ENCODE measurements at places on chromosomes 5 and 9. TPM values are rescaled to one million over a fixed set of nuclear protein-coding genes. Genes with fewer than 3 reads are reported as not detected.

DNA sequence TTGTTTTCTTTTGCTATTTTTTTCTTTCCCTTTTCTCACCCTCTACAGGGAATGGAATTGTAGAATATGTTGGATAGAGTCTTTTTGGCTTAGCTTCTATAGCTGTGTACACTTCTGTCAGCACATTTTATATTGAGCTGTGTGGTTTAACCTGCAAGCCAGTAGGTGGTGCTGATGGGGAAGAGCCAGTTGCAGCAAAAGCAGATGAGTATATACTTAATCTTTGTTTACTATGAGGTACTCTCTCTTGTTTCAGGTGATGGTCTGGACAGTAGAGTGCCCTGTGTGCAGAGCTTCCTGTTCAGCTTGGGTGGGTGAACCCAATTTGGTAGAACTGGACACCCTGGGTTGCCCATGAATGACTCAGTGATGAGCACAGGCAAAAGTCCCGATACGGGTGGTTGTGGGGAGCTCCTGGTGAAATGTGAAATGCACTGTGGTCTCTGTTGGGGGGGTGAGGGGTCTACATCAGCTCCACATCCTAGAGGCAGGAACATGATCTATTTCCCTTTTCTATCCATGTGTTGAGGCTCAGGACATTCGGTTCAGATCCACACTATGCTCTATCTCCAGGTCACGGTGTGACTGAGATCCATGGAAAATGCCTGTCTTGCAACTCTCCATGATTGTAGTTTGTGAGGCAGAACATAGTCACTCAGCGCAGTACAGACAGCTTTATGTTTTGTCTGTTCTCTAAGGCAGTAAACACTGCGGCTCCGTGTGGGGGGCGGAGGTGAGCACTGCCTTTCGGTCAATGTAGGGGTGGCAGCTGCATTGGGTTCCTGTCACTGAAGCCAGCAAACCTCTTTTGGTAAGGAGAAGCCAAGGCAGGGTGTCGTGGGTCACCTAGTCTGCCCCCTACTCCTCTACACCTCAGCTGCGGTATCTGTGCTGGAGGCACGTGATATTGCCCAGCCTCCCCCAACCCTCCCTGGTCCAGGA, 353.2 kb downstream of the PRR16 start:
- DNase-seq: peak; percentile 51

- DNase-seq: no peak
Measured at GRCh38 chr5:17156463-17156862, 61.0 kb upstream of the BASP1 start.

DNA sequence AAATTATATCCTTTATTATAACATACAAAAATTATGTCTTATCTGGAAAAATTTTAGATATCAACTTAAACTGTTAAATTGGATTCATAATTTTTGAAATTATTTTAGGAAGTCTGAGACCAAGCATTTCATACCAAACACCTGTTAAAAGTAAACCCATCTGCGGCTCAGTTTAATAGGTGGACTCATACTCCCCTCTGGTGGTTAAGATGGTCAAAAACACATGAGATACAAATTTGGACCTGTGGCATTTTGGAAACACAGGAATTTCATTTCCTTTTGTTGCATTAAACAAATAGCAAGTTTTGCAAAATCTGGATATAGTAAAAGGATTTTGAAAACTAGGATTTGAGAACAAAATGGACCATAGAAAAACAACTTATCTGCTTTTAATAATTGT, 53.7 kb downstream of the RGMB start:
- peak; percentile 40 for DNase-seq

- no peak for DNase-seq
Measured at GRCh38 chr5:108141676-108142075, 240.2 kb downstream of the FBXL17 start.

DNA sequence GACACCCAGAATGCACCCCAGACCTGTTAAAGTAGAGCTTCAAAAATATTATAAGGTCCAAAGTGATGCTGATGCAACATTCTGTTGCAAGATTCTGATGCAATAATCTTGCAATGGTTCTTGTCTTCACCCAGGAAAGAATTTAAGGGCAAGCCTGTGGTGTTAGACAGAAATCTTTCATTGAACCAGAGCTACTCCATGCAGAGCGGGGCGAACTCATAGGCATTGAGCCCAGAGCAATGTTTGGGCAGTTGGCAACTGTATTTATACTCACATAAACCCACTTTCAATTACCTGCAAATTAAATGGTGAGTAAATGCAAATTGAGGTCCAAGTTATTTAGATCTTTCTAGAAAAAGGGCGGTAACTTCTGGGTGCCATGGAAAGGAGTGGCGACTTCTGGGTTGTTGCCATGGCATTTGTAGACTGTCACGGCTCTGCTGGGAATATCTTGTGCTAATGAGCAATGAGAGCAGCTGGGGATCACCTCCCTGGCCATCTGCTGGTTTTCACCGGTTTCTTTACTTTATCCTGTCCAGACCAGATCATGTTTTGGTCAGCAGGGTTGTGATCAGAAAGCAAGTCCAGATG, 163.4 kb downstream of the ICE1 start:
- no peak for DNase-seq

DNA sequence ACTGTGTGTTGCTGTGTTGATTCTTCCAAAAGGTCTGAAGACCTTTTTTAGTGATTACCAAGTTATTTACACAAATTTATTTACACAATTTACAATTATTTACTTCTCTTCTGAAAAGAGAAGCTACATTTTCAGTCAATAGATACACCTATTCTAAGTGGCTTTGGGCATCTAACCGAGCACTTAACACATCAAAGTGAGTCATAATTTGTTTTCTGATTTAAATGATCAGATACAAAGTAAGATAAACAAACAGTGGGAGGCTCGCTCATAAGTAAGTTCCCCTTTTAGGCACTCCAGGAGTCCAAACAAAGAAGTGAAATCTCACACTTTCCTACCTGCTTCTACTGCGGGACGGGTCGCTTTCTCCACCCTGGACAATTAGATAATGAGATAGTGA, 90.2 kb downstream of the APBA1 start:
- DNase-seq: no peak

DNA sequence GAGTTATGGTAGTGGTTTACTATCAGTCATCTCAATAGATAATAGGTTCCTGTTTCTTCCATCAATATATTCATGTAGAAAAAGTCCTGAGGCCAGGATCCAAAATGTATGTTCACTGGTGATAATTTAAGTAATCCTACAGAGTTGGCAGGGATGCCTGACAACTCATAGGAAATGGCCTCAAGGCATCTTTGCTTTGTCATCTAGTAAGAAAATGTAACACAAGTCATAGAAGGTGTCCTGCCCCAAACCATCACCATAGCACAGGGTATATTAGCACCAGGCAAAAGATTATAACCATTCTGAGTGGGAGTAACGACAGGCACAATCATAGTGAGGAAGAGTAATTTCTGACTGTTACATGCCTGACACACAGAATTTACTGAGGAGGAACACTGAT, 257.0 kb downstream of the TMEM167A start:
- DNase-seq: no peak

GRCh38 chr9:88874391-88874790, 116.9 kb upstream of the S1PR3 start:
- DNase-seq: no peak

DNA sequence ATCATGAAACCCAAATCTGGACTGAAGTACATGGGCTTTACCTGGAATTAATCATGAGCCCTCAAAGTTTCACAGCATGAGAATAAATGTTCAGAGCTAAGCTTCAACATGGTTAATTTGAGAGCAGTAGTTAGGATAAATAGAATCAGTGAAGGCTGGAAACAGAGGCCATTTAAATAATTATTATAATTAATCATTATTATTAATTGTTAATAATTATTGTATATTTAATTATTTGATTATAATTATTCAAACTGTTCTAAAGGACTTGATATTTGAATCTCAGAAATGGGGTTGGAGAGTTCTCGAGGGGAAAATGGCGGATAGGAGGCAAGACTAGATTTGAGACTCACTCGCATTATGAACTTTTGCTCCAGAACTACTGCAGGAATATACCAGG, 119.6 kb upstream of the ITGA1 start:
- no peak for DNase-seq

DNA sequence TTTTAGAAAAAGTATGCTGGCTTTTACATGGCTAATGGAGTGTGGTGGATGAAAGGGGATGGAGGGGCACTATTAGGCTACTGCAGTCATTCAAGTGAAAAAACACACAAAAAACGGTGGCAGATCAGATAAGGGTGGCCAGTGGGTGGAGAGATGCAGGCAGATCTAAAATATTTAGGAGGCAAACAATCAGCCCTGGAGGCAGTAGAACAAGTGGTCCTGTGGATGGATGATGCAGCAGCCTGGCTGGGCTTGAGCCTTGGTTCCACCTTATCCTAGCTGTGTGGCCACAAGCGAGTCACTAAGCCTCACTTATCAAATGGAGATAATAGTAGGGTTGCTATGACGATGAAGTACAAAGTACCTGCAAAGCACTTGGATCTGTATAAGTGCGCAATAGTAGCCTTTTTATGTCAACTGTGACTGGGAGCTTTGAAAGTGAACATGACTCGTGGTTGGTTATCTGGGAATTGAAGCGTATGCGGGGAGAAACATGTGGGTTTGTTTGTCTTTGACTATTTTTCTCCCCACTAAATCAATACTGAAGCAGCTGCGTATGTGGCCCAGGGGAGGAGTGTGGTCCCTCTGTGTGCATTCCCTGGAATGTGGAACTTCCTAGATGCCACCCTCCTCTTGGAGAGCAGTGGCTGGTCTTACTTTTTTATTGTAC, 20.2 kb downstream of the NSG2 start:
- no peak for DNase-seq

GRCh38 chr5:176697934-176698538, 50.8 kb downstream of the TSPAN17 start:
- DNase-seq: no peak

GRCh38 chr5:11335881-11336760, 568.1 kb downstream of the CTNND2 start:
- DNase-seq: no peak

DNA sequence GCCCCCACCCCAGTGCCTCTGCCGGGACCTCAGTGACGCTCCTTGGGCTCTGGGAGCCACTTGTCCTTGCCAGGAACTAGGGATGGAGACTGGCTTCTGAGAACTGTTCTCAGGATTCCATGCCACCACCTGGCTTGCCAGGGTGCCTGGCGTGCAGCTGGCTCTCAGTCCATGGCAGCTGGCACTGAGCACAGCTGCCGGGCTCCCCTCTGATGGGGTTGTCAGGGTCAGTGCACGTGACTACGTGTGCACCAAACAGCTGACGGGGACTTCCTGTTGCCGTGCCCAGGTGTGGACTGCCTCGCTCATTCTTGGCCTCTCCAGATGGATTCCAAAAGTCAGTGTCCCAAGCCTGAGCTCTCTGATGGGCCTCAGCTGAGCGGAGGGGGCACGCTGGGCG, 9.4 kb downstream of the KCNT1 start:
- DNase-seq: no peak

DNA sequence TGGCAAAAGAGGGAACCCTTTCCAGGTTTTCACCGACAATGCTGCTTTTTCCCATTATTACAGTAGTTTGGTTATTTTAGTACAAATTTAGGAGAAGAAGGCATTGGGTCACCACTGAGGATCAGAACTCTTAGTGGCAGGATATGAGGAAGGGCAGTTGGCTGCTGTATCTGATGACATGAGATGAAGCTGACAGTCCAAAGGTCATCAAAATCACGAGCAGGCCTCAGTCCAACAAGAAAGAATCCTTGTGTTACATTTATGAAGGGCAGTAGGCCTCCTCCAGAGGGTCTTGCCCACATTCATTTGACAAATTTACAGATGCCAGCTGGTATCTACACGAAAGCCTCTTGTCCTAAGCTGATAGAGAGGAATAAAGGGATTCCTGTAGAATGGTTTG, 49.5 kb upstream of the COL15A1 start:
- DNase-seq: no peak

DNA sequence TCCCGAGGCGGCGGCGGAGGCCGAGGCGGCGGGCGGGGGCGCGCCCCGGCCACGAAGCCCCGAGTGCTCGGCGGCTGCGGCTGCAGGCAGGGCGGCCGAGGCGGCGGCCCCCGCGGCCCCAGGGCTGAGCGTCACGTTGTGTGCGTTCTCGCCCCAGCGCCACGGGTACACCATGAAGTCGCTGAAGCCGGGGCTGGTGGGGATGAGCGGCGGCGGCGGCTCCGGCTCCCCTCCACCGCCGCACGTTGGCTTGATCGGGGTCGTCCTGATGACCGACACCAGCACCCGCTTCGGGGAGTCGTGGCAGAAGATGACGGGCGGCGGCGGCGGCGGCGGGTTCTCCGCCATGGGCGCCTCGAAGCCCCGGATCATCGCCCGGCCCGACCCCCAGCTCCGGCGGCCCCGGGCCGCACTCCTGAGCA, 498 bp downstream of the ZNF367 start:
- no peak for DNase-seq

DNA sequence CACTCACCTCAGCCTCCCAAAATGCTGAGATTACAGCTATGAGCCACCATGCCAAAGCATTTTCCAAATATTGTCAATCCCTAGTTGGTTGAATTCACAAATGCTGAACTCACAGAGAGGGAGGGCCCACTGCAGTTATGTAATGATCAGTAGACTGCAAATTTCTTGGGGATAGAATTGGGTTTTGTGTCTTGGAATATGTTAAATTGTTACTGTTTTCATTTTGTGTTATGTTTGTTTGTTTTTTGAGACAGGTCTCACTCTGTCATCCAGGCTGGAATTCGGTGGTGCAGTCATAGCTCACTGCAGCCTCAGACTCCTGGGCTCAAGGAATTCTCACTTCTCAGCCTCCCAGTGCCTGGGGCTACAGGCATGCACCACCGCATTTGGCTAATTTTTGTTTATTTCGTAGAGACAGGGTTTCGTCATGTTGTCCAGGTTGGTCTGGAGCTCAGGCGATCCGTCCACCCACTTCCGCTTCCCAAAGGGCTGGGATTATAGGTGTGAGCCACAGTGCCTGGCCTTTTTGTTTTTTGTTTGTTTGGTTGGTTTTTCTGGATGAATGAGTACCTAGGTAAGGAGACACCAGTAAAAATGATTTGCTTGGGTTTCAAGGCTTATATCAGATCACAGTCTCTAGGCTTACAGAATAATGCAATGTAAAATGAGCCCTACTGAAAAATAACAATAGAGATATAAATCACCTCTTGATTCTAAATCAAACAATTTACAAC, 31.5 kb upstream of the LMNB1 start:
- peak; percentile 88 for DNase-seq

DNA sequence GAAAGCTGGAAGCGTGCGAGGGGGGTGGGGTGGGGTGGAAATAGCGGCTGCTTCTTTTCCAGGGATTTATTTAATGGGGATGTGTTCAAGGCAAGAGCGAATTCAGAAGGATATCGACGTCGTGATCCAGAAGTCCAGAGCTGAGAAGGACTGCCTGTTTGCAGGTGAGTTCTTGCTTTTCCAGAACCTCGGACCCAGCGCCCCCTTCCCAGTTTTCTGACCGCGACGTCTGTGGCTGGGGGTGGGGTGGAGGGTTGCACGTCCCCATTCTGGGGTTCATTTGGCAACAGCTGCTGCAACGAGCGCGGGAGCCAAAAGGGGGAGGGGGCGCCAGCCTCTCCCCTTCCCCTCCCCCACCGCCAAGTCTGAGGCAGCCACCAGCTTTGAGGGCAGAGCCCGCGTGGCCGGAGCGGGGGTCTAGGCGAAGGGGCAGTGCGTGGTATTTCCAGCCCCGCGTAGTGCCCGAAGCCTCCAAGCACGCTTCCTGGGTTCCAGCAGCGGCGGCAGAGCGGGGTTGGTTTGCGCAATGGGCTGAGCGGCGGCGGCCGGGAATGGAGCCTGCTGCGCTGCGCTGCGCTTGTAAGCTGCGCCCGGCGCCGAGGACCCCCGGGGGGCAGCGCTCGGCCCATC, 701 bp downstream of the PARP8 start:
- peak; percentile 3 for DNase-seq

The TAF11L9 gene
- total RNA-seq: not detected

The COL5A1 gene
- 26.8 TPM for total RNA-seq

The PDGFRB gene
- total RNA-seq: 21.6 TPM

The NOP16 gene
- 30.9 TPM for total RNA-seq

The IL9 gene
- not detected for total RNA-seq

Data from H4 (cell line).